Effector memory CD8-positive, alpha-beta T cell (primary cell): ENCODE measurements at places on chromosomes 7 and 10.

DNA sequence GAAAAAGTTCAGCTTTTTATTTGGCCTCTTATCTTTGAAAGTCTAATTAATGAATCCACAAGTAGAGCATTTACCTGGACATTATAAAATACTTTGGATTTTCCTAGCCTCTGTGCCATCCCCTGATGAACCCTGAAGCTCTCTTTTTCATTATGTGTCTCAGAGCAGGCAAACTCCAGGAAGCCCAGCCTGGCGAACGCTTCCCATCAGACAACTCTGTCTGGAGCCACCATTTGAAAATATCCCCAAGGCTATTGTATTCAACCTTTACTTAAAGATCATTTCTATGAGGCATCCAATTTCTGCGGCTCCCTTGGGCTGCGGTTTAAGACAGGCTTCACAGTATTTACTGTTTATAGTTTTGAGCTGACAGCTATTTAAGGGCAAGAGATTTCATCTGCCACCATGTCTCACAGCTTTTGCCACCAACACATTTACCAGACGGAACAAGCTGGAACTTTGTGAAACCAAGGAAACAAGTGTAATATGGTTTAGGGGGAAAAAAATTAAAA, 257.2 kb upstream of the GLI3 start:
- no peak overlapping the region for H3K4me3 ChIP-seq
- DNase-seq = no peak
- H3K27ac ChIP-seq = no peak overlapping the region

DNA sequence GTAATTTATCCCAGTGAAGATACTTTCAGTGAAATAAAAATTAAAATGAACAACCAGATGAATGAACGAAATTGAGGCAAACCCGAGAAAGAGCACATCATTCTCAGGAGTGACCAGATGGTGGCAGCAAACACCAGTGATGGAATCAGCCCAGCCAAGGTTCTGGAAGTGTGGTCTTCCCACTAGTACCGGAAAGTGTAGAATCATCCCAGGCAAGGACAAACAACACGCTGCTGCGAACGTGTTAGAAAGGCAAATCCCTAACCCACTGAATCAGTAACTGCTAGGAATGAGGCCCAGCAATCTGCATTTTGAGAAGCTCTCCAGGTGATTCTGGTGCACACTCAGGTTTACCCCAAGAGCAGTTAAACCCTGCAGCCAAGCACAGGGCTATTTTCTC, 15.5 kb upstream of the SLC18A3 start:
- peak; percentile 27 for DNase-seq
- H3K27me3 ChIP-seq = peaks cover 17% of the 10 kb centered on the region
- H3K27ac ChIP-seq = no peak overlapping the region
- H3K36me3 ChIP-seq = no peaks in the 10 kb centered on the region

DNA sequence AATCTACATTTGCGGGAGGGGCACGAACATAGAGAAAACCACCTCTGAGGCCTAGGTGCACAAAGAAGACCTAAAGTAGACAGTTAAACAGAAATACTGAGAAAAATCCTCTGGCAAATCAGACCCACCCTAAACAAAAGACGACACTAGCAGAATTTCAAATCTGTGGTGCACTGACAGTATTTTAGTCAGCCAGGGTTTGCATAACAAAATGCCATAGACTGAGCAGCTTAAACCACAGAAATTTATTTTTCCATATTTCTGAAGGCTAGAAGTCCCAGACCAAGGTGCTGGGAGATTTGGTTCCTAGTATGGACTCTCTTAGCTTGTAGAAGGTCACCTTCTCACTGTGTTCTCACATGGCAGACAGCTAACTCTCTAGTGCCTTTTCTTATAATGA, 26.3 kb downstream of the IPMK start:
- no peaks in the 10 kb centered on the region for H3K27me3 ChIP-seq
- H3K4me1 ChIP-seq = peaks cover 38% of the 10 kb centered on the region
- H3K4me3 ChIP-seq = no peak overlapping the region
- no peak overlapping the region for H3K27ac ChIP-seq
- H3K36me3 ChIP-seq = no peaks in the 10 kb centered on the region
- no peak for DNase-seq

DNA sequence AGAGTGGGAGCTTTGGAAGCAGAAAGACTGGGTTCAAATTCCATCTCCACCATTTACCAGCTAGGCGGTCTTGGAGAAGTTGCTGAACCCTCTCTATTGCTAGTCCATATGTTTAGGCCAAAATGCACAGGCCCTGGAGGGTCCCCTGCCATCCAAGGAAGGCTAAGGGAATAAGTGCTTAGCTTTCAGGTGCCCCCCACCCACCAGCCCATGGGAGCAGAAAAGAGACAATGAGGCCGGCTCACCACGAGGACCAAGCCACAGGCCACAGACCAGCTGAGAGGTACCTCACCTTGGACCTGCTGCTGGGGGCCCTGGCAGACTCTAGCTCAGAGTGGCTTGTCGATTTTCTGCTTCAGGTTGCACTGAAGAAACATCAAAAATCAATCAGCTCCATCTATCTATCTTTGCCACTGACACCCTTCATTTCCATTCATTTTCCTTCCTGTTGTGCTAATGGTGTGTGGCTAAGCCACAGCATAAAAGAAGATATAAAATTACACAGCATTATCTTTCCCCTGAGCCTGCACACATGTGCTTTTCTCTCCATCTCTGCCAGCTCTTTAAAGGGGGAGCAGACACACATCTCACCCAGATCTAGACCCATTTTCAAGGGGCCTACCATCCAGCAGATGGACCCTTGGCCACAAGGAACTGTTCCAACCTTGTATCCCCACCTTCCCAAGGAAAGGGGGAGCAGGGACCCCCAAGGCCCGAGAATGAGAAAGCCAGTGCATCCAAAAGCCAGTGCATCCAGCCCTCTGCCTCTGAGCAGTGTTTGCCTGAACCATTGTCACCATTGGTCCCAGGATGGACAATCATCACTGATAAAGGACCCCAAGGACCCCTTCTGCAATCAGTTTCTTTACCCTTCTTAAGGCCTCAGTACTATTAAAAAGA, 65.4 kb downstream of the GRID1 start:
- no peaks in the 10 kb centered on the region for H3K36me3 ChIP-seq
- peaks cover 9% of the 10 kb centered on the region for H3K27me3 ChIP-seq
- no peaks in the 10 kb centered on the region for H3K4me1 ChIP-seq
- H3K27ac ChIP-seq = no peak overlapping the region
- DNase-seq = no peak

GRCh38 chr10:107371801-107372200, 207.3 kb upstream of the SORCS1 start:
- H3K4me3 ChIP-seq = no peak overlapping the region
- H3K4me1 ChIP-seq = no peaks in the 10 kb centered on the region
- no peaks in the 10 kb centered on the region for H3K36me3 ChIP-seq
- no peak overlapping the region for H3K27ac ChIP-seq
- H3K27me3 ChIP-seq = no peaks in the 10 kb centered on the region

GRCh38 chr7:91957823-91958222, 17.2 kb downstream of the AKAP9 start:
- H3K27ac ChIP-seq = peak overlapping the region; percentile 31
- no peak overlapping the region for H3K4me3 ChIP-seq
- DNase-seq = no peak
- H3K36me3 ChIP-seq = no peaks in the 10 kb centered on the region
- H3K27me3 ChIP-seq = no peaks in the 10 kb centered on the region

- no peak for DNase-seq
- peaks cover 25% of the 10 kb centered on the region for H3K27me3 ChIP-seq
- H3K27ac ChIP-seq = no peak overlapping the region
- H3K4me1 ChIP-seq = peaks cover 23% of the 10 kb centered on the region
- H3K4me3 ChIP-seq = no peak overlapping the region
Observed at GRCh38 chr10:22489975-22490374, 144.7 kb downstream of the SPAG6 start.

GRCh38 chr7:47503281-47503680, 78.6 kb downstream of the TNS3 start:
- DNase-seq = no peak
- peaks cover 8% of the 10 kb centered on the region for H3K27me3 ChIP-seq
- H3K4me3 ChIP-seq = no peak overlapping the region
- no peaks in the 10 kb centered on the region for H3K36me3 ChIP-seq
- H3K4me1 ChIP-seq = no peaks in the 10 kb centered on the region
- no peak overlapping the region for H3K27ac ChIP-seq
